ENCODE measurements at places on chromosomes 3 and 15.

- DNase-seq = no peak
Observed at GRCh38 chr3:171255236-171255806, 204.9 kb downstream of the TNIK start.

GRCh38 chr3:64836097-64836496 lies 148.3 kb upstream of the ADAMTS9 start:
- DNase-seq = no peak

DNA sequence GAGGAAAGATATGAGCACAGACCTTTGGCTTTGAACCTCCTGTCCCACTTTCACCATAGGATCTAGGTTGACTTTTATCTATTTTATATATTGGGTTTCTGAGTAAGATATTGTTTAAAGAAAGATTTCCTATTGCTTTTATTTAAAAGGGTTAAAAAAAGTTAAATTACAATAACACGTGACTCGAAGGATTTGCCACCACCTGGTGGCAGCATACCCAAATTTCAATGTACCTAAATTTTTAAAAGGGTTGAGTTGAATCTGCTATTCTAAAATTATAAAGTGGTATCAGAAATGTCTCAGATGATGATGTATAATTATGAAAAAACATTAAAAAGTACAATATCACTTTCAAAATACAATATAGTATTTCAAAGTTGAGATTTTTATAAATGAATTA lies 368.4 kb downstream of the MECOM start:
- no peak for DNase-seq

GRCh38 chr15:88233921-88234320 lies 22.6 kb downstream of the NTRK3 start:
- no peak for DNase-seq

GRCh38 chr3:148901987-148902791 lies 37.1 kb downstream of the CPA3 start:
- no peak for DNase-seq

DNA sequence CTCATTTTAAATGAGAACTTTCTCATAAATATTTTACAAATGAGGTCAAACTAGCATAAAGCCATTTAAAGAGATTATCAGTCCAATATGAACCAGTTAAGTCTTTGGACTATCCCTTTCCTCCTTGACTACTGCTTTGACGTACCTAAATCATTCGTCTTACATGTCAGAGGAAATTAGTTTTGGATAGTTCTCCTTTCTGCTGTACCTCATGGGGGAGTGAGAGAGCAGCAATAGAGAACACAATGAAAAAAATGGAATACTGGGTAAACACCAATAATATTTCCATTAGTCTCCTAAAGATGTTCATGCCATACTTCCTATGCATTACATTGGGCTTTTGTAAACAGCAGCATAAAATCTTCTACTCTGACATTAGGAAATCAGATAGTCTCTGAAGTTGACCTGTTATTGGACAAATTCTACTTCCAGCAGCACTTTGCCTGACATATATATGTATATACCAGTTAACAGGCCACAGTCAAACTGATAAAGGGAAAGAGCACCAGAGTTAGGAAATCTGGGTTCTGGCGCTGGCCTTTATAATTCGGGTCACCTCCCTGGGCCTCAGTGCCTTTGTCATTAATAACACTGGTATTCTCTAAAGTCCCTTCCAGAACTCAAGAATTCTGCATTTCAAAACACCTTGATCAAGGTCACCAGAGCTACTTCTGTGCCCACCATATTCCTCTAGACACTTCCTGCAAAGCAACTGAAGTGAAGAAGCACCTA lies 26.8 kb downstream of the TIMMDC1 start:
- no peak for DNase-seq

GRCh38 chr3:39935261-39935660 lies 125.9 kb downstream of the MYRIP start:
- DNase-seq = no peak

DNA sequence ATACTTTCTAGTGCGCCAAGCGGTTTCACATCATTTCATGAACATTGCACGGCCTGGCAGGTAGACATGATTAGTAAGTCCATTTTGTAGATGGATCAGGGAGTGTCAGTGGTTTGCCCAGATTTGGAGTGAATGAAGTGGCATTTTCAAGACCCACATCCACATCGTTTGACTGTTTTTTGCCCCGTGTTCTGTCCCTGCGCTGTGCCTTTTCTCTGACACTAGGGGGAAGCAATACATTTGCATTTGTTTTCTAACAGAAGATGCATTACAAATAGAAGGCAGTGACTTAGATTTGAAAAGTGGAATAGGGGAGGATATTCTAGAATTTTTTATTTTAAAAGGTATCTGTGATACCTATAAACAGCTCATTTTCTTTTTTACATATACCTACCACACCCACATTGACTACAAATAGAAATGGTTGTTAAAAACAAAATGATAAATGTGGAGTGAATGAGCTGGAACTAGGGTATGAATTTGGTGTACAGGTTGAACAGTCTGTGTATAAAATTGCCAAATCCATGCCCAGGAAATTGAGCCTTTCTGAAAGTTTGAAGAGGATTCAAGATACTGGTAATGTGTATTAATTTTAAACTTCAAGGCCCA lies 98.0 kb downstream of the USP13 start:
- DNase-seq = no peak

GRCh38 chr3:109081746-109082510 lies 36.0 kb downstream of the MORC1 start:
- DNase-seq = no peak
